Activated CD4-positive, alpha-beta T cell treated with anti-CD3 and anti-CD28 coated beads, Interleukin-2, amount 50 U/mL, for 1 hour (primary cell): ENCODE measurements at places on chromosomes 6 and 20.

- DNase-seq, result no peak
Observed at GRCh38 chr20:23652926-23653325, 15.2 kb upstream of the CST3 start.

GRCh38 chr6:2688401-2689064 is 62.2 kb downstream of the MYLK4 start:
- DNase-seq, result no peak

DNA sequence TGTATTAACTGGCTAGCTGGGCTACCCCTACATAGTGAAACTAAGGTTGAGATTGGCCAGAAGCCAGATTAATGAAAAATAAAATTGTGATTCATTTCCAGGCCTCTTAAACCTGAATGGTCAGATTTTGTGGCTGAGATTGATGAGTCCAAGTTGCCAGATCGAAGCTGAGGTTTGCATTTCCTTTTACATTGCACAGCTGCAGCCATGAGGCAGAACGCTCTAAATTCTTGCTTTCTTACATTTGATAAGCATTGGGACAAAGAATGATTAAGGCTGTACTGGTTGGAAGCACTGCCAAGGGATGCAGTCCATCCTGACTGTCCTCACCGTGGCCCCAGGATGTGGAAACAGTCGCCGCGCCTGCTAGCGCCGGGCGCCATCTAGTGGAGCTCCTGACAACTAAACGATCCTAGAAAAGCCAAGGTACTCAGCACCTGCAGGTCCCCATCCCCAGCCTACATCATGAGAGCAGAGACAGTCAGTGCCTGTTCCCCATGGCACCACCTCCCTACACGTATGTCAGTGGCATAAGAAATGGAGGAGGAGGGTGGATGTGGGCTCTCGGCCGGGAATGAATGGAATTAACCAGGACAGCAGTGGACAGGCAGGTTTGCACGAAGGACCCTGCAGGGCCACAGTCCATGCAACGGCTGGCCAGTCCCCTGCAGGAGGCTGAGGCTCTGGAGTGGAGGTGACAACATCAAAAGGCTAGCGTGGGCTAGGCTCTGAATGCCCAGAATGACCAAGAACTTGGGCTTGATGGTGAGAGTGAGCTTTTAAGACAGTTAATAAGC is 19.0 kb downstream of the PXDC1 start:
- peak; percentile 64 for DNase-seq

GRCh38 chr6:167115054-167115453 is 7.8 kb upstream of the CCR6 start:
- DNase-seq, result no peak

- no peak for DNase-seq
Observed at GRCh38 chr6:169890901-169891300, 139.5 kb downstream of the ERMARD start.

DNA sequence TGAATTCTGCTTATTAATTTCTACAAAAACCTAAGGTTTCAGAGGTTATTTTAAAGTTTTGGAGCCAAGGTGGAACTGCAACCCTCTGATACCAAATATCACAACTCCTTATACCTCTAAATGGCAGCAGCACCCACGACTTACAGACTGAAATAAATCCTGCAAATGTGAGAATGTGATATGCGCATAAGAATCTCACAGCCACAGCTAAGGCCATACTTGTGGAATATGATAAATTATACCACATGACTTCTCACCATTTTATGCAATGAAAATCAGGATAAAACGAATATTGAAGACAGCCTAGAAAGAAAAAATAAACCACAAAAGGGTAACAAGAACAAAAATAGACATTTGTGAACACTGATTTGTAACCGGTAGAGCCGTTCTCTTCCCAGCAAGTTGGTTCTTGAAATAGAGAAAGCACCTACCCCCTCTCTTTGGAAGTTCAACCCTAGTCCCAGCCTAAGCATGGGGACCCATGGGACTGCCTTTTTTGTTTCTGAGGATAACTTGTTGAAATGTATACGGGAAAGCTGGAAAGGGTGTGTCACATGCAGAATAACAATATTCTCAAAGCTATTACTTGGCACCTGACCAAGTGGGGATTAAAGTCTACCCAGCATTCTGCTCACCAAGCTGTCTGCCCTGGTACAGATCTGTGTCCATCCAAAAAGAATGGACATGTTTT is 47.1 kb upstream of the MCM9 start:
- DNase-seq, result no peak

GRCh38 chr6:134429861-134430380 is 112.0 kb upstream of the SGK1 start:
- DNase-seq, result no peak

DNA sequence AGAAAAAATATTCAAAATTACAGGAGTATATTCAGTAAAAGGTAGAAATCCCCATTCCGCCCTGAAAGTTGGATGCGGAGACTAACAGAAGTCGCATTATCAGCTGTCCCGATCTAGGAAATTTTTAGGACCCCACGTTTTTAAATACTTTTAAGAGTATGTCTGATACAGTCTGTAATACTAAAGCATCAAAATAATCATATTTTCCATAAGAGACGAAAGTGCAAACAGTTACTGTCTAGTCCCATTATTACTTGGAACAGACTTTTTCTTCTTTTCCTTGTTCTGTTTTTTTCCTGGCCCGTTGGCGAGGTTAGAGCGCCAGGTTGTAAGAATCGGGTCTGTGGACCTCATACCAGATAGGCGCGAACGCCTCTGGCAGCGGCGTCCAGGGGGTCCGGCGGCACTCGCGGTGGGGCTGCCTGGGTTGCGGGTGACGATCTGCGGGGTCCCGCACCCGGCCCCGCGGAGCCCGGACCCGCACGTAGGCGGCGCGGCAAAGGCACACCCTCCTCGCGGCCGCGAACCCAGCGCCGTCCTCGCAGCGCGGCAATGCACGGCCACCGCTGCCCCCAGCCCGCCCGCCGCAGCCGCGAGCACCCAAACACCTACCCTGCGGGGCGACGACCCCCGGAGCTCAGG is 460 bp downstream of the PLAGL1 start:
- no peak for DNase-seq

DNA sequence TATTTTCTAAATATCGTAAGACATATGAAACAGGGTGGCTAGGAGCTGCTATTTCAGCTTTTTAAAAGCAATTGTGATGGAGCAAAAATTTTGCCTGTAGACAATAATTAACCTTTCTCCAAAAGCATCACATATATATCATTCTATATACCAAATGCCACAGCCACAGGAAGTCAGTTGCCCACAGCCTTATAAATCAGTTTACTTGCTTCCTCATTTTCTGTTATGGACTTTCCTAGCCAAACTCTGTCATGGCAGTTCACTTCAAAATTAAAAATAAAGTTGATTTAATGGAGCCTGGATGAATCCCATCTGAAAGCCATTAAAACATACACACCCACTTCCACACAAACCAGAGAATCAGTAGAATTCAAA is 93.4 kb upstream of the NHSL1 start:
- no peak for DNase-seq

- DNase-seq, result no peak
Observed at GRCh38 chr6:132598473-132598872, 8.9 kb upstream of the TAAR5 start.

GRCh38 chr6:28355743-28356665 is 6.3 kb downstream of the ZKSCAN3 start:
- DNase-seq, result peak; percentile 44

GRCh38 chr20:7113577-7114466 is 346.3 kb downstream of the BMP2 start:
- DNase-seq, result no peak

GRCh38 chr6:68728159-68728979 is 93.3 kb downstream of the ADGRB3 start:
- no peak for DNase-seq

- no peak for DNase-seq
Observed at GRCh38 chr6:161439093-161439492, 165.2 kb upstream of the AGPAT4 start.

DNA sequence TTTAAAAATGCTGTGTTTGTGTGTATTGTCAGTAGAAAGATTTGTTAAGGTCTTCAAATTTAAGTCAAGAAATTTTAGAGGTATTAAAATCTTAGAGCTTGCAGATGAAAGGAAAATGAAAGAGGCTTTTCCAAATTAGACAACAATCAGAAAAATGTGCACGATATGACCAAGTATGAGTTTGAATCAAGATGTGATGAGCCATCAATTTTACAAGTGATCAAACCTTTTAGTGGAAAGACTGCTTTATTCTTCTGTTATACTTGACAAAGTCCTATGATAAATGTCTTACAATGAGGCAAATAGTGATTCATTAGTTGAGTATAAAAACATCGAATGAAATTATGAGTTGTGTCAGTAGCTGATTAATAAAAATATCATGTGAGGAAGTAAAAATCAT is 19.6 kb upstream of the CST1 start:
- no peak for DNase-seq

DNA sequence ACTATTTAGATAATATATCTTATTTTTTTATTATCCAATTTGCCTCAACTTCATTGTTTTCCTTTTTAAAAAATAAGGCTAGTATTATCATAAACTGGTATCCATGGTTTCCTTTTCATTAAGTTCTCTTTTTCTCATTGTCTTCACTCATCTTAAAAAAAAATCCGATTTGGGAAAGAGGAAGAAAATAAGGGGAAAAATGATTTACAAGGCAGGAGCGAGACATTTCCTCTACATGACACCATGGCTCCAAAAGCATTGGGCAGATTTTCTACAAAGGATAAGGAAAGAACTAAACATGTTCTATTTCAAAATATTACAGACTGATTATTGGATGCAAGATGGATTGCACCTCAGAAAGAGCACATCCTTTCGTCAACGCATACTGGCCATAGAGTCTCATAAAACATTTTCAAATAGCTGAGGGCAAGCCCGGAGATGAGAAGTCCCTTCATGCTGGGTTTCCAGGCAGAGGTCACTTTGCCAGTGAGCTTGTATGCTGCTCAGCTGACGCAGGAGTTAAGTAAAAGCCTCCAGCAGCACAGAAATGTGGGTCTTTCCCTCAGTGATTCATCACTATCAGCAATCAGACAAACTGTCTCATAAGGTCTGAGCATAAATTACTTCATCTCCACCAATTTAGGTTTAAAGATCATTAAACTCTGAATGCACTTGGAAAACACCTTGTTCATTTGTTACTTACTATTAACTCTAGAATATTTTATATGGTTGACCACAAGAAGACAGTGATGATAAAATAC is 129.0 kb upstream of the TNFAIP3 start:
- no peak for DNase-seq

GRCh38 chr20:54475334-54476168 is at the start of gene DOK5:
Gene DOK5, plus strand, starts transcription at chr20:54475593. Its CDS starts 354 bp downstream, at chr20:54475947.
- no peak for DNase-seq

- DNase-seq, result no peak
Observed at GRCh38 chr6:6790393-6790792, 201.9 kb downstream of the LY86 start.

GRCh38 chr6:111642463-111643158 is 36.9 kb upstream of the TRAF3IP2 start:
- peak; percentile 3 for DNase-seq

DNA sequence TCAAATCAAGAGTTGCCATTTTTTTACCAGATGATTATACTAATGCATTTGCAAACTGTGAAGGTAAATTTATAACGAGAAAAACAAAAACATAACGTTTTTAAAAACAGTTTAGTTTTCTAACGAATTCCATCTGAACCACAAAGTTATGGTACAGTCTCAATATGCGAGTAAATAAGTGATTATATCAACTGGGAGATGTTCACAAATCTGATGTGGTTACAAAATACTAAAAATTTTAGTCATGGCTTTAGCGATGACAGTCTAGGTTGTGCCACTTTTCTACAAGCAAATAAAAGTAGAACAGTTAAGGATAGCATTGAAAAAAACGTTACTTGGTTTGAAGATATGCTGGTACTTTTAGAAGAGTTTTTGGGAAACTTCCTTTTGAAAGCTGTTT is 186.8 kb downstream of the FUT9 start:
- no peak for DNase-seq

DNA sequence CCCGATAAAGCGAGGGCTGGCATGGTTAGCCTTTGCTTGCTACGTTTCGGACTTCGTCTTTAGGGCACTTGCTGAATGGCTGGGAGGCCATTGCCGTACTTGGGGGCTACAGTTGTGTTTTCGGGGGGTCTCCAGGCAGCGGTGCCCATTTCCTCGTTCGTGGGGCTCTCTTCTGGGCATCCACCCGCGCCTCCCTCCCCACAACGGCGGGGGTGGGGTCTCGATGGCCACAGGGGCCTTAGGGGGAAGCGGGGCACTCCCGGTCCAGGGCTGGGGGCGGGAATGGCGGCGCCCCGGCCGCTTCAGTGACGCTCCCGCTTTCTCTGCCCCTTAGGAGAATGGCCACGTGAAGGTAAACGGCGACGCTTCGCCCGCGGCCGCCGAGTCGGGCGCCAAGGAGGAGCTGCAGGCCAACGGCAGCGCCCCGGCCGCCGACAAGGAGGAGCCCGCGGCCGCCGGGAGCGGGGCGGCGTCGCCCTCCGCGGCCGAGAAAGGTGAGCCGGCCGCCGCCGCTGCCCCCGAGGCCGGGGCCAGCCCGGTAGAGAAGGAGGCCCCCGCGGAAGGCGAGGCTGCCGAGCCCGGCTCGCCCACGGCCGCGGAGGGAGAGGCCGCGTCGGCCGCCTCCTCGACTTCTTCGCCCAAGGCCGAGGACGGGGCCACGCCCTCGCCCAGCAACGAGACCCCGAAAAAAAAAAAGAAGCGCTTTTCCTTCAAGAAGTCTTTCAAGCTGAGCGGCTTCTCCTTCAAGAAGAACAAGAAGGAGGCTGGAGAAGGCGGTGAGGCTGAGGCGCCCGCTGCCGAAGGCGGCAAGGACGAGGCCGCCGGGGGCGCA is 2.4 kb downstream of the MARCKS start:
- DNase-seq, result no peak
